CD4-positive, alpha-beta T cell treated with Interleukin-4 for 1 hour (primary cell): ENCODE measurements at places on chromosomes 2 and 18.
A peak's percentile ranks its signal among the peaks of the same experiment; 100 is the strongest.

- DNase-seq: no peak
Observed at GRCh38 chr2:143152637-143153036, 23.4 kb downstream of the ARHGAP15 start.

- DNase-seq: no peak
Observed at GRCh38 chr2:30985493-30986230, 152.6 kb downstream of the GALNT14 start.

GRCh38 chr2:25912851-25913695 lies 34.8 kb upstream of the ASXL2 start:
- DNase-seq: no peak

- DNase-seq: no peak
Observed at GRCh38 chr18:14189858-14190257, 57.6 kb upstream of the ZNF519 start.

DNA sequence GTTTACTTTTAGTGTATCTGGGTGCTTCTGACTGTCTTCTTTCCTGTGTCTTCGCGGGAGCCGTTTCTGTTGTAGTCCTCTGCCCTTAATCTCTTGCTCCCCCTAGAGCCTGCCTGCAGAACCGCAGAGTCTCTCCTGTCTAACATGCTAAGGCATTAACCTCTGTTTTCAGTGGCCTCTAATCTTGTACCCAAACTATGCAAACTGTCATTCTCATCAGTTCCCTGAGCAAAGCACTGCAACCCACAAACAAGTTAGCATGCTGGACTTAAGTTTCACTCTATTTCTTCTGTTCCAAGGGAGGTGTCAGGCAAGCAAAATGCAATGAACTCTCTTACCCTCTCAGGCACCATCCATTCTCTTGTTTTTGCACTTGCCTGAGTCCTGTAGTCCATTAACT lies 138.4 kb downstream of the OTX1 start:
- DNase-seq: no peak

DNA sequence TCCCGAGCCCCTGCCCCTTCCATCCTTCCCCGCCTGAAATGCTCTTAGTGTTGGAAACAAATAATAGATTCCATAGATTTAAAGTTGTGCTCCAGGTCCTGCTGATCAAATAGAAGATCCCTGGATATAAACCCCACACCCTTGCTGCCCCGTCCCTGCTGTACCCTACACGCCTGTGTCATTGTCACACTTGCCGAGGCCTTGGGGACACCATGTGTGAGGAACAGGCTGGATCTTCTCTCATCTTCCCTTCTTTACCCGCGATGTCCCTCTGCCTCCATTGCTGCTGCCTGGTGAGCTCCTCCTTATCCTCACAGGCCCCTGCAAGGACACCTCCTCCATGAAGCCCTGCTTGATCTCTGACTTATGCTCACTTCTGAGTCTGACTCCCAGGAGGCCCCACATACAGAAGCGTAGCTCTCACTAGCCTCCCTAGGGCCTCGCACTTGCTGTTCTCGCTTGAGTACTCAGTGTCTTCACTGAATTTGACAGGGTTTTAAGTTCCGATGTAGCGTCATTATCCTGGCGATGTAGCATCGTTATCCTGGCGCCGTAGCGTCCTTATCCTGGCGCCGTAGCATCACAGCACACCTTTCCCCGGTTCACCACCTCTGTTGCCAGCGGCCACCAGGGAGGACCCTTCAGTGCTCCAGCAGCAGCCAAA lies 221.9 kb downstream of the NDUFA10 start:
- DNase-seq: no peak

DNA sequence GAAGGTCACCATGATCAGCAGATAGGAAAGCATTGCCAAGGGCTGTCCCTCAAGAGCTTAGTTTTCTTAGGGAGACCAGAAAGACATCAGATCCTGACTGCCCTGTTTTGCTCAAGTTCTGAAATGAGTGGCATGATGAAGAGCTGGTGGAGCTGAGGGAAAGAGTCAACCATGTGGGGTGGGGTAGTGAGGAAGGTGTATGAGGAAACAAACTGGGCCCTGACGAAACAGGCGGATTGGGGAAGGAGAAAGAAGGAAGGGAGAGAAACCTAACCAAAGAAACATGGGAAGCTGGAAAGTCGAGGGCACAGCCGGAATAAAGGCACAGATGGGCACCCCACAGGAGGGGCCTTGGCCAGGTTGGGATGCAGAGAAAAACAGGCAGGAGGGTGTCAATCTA lies 8.0 kb downstream of the TGOLN2 start:
- DNase-seq: no peak

- DNase-seq: no peak
Observed at GRCh38 chr2:132991471-132992045, 321.6 kb upstream of the LYPD1 start.

GRCh38 chr2:242029422-242030225 lies 160.1 kb downstream of the RTP5 start:
- no peak for DNase-seq

DNA sequence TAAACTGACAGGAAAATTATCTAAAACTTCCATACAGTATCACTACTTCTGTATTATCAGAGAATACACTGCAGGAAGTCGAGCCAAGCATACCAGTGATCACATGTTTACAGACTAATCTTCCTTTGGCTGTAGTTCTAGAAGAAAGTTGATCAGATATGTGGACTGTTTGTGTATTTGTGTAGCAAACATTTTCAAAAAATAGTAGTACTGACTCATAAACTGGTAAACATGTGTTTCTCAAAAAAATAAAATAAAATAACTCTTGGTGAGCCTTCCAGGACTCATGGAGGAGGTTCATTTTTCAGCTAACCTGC lies 148.9 kb upstream of the SLC39A10 start:
- DNase-seq: no peak

GRCh38 chr18:65073060-65073550 lies 677.7 kb upstream of the CDH7 start:
- no peak for DNase-seq

DNA sequence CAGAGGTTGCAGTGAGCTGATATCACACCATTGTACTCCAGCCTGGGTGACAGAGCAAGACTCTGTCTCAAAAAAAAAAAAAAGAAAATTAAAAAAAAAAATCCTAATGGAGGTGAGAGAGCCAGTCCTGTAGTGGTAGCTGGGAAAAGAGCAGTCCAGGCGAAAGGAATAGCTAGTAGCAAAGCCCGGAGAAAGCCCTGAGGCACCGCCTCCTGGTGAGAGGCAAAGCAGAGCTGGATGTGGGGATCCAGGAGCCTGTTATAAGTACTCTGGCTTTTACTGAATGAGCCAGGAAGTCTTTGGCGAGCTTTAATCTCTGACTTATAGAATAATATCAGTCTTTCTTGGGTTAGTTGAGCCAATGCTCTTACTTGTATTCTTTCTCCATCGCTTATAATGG lies 6.6 kb upstream of the KLHL23 start:
- no peak for DNase-seq

DNA sequence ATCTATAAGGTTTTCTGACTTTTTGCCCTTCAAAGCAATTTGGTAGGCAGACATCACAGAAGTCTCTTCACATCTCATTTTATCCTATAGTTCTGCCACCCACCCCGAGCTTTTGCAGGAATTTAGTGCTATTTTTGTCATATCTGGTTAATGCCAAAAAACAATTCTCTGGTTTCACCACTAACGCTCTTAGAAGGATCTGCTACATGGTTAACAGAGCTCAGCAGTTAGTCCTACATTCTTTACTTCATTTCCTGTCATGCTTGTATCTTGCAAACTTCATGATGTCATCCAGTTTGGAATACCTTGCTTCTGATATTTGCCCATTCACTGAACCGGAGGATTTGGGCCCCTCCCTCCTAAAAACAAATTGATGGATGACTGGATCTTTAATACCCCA lies 116.8 kb upstream of the SERPINE2 start:
- DNase-seq: no peak

GRCh38 chr2:54628418-54628817 lies 95.0 kb upstream of the EML6 start:
- no peak for DNase-seq

GRCh38 chr18:11946756-11947155 lies 34.6 kb upstream of the IMPA2 start:
- DNase-seq: no peak

DNA sequence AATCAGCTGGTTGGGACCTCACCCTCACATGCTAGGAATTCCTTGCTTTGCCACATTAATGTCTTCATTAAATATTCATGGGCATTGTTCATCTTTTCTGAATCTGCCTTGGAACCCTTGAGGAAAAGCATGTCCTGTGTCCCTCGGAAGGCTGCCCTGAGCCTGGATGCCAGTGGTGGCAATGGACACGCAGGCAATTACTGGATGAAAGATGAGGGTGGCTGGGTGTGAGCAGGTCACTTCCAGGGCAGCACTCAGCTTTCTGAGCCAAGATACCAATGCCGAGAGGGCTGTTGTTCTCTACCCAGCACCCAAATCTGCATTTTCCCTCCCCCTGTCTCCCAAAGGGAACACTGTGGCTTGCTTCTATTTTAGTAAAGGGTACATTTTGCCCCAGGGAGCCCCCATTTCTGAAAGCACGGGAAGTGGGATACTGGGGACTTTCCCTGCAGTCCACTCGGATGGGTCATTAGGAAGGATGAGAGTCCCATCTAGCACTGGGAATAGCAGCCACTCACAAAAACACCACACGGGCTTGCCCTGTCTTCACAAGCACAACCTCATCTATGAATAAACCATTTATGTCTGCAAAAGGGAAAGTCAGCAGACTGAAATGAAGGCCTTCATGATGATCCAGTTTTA lies 234.8 kb downstream of the SOX11 start:
- DNase-seq: no peak

- no peak for DNase-seq
Observed at GRCh38 chr2:29450596-29451222, 335.5 kb downstream of the CLIP4 start.

DNA sequence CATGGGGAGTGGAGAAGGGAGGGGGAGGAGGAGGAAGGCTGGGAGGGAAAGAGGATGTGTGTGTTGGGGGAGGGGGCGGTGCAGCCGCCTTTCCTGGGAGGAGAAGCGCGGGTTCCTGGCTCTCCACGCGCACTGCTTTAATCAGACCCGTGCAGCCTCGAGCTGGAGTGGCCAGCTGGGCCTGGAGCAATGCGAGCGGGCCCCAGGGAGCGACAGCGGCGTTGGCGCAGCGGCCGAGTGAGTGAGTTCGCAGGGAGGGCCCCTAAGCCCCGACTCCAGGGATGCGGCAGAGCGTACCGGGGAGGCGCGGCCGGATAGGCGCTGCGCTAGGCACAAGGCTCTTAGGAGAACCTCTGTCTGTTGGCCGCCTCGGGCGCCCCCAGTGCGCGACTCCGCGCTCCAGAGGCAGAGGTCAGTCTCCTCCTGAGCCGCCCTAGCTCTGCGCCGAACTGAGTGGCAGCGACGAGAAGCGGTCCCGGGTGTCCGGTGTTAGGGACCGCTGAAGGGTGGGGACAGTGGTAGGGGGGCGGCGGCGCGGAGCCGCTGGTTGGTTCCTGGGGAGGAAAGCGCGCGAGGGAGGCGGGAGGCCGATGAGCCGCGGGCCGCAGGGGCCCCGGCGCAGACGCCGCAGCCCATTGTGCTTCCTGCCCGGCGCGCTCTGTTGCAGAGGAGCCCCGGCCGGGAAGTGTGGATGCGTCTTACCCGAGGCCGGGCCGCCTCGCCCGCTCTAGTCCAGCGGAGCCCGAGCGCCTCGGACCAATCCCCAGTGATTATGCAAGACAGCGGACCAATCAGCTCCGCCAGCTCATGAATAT lies 455 bp upstream of the DLX1 start:
- DNase-seq: peak; percentile 75
